ENCODE measurements at places on chromosomes 11 and 22.

GRCh38 chr11:2202071-2202899 lies 30.7 kb upstream of the TH start:
- no peak for DNase-seq

GRCh38 chr11:130426837-130427341 lies 1.5 kb downstream of the ADAMTS8 start:
- no peak for DNase-seq

DNA sequence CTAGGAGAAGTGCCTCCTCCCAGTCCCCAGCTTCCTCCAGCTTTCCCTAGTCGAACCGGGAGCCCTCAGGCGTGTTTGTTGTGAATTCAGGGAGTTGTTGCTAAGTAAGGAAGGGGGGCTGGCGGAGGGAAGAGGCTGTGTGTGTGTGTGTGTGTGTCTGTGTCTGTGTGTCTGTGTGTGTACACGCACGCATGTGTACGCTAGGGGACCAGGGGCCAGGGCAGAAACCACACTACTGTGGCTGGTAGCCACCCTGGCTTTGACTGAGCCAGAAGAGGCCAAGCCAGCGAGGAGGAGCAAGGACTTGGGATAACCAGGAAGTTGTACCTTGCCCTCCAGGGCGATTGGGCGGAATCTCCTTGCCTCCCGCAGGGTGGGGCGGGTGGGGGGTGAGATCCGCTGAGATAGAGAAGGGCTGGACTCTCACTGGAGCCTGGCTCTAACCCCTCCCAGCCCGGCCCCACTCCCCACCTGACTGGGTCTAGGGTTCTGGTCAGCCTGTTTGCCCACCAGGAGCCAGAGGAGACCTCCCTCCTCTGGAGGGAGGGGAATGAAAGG lies 7.5 kb downstream of the BCL9L start:
- no peak for DNase-seq

DNA sequence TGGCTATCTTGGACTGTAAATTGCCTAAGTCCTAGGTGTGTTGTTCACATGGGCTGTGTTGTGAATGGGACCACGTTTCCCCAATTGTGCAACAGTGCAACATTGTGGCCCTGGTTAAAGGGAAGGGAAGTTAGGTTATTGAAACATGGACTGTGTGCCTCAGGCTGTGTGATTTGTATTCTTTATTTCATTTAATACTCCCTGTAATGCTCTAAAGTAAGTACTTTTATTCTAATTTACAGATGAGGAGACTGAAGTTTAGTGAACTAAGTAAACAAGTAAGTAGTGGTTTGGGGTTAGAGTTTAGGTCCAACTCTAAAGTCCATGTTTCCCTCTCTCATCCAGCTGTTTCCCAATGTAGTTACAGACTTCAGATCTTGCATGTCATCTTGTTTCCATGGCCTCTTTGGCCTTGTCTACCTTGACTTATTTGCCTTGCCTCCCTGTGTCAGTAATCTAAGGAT lies 77.7 kb downstream of the STIM1 start:
- no peak for DNase-seq

DNA sequence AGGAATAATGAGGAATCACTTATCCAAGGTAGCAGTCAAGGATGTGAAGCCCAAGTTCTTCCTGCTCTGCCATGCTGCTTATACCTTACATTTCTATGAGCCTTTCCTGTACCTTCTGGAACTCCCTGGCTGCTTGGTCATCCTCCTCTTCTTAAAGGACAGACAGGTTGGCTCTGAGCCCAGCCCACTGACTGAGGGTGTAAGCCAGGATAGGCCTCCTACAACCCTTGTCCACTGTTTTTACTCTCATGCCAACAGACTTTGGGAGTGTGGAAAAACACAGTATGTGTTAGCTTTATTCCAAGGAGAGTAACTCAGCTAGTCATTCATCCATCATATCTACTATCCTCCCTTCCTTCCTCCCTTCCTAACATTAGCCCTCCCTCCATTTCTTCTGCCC lies 47.5 kb downstream of the IRAG1 start:
- DNase-seq = no peak

DNA sequence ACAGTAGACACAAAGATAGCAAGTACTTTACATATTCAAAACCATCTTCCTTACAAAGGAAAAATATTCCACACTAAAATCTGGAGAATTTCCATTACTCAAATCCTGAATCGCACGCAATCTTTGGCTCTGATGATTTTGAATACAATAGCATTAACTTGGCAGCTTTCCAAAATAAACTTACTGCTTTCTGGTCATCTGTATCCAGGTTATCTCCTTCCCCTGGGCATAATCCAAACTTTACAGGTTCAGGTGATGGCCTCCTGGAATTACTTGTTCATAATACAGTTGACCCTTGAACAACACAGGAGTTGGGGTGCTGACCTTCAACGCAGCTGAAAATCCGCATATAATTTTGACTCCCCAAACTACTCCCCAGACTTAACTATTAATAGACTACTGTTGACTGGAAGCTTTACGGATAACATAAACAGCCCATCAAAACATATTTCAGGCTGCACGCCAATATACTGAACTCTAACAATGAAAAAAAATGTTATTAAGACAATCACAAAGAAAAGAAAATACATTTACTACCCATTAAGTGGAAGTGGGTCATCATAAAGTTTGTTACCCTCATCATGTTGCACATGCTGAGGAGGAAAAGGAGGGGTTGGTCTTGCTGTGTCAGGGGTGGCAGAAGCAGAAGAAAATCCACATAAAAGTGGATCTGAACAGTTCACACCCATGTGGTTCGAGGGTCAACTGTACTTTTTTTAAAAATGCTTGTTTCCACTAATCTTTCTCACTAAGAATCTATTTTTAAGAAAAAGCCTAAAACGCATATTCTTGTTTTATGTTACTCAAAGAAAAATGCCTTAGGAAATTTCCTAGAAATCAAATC lies 6.5 kb downstream of the MTMR2 start:
- no peak for DNase-seq

Measured in NCI-H1436 (cell line).